Activated CD4-positive, alpha-beta memory T cell treated with anti-CD3 and anti-CD28 coated beads for 36 hours (primary cell): ENCODE measurements at places on chromosomes 2 and 18.

DNA sequence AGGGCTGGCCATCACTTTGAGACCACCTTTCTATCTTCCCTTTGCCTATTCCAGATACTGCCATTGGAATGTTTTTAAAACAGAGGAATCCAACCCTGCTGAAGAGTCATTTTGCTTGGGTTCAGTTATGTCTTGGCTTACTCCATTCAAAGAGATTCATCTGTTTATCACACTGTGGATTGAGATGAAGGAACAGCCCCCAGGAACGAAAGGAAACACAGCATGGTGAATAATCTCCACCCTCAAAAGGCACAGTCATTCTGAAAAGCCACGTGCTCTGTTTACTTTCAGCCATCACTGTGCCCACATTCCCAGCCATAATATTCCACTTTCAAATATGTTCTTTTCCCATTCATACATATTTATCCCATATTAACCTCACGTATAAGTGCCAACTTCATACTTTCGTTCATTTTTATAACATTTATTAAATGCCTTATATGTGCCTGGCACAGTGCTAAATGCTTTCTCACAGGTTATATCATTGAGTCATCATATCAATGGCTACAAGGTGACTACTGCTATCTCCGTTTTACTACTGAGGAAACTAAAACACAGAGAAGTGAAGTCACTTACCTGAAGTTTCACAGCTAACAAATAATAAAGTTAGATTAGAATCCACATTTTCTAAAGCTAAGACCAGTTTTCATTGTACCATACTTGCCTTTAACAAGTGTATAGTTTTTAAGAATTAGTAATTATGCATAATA, 143.6 kb downstream of the OSR1 start:
- DNase-seq = peak; percentile 12

DNA sequence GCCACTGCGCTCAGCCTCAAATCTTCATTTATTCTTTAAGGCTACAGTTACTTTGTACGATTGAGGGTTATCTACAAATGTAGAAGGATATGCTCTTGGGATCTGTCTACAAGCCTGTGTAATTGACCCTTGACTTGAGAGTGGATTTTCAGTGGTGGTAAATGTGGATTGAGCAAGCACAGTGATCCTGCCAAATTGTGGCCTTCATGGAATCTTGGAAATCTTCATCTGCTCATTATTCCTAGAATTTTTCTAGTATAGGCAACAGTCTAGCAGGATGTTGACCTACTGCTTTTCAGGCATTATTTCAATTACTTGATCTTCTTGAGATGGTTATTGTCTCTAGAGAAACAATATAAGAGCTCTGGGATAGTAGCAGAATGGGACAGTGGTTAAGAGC, 226.1 kb upstream of the REV1 start:
- no peak for DNase-seq

DNA sequence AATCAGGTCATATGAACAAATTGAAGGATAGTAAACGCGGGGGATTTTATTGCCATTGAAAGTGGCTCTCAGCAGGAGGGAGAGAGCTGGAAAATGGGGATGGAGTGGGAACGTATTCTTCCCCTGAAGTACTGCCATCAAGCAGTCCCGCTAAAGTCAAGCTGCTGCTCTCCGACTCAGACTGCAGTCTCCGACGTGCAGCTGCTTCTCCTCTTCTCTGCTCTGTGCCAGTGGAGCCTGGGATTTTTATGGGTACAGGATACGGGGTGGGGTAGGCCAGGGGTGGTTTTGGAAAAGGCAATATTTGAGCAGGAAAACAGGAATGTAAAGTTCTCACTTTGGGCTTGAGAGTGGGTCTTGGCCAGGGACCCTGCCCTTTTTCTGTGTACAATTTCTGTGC, 33.0 kb downstream of the KCTD18 start:
- no peak for DNase-seq

- no peak for DNase-seq
These were observed 81.4 kb upstream of the CABLES1 start for GRCh38 chr18:23053776-23054457.

DNA sequence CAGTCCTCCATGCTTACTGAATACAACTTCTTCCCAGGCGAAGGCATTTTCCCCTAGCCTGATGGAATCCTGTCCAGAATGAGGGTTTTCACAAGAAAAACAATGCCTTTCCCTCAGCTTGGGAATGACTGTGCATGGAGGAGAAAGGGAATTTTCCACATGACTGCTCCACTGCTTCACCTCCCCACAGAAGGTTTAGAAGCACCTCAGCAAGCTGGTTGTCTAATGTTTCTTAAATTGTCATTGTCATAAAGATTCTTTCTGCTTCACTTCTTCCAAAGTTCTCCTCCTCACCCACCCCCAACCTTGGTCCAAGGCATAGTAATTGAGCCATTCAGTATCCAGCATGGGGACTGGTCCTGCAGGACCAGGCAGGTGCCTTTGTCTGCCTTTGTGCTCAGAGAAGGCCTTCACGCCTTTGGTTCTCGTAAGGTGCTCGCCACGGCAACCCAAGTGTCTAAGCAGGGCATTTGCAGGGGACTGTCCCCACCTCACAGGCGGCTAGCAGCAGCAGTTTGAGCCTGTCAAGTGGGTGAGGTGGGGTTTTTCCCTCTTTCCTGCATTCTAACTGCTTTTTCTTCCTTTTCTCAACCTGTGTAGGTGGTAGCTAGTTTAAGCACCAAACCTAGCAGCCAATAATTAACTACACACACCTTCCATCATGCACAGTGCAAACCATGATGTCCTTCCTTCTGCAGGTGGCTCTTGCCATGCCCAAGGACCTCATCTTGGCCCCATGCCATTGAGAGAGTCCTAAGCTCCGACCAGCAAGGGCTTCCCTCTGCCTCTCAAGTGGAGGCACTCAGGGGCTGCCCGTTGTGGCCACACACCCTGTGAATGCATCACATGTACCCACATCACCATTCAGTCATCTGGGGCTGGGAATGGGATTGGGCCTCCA, 65.7 kb upstream of the BCL2L11 start:
- peak; percentile 74 for DNase-seq

DNA sequence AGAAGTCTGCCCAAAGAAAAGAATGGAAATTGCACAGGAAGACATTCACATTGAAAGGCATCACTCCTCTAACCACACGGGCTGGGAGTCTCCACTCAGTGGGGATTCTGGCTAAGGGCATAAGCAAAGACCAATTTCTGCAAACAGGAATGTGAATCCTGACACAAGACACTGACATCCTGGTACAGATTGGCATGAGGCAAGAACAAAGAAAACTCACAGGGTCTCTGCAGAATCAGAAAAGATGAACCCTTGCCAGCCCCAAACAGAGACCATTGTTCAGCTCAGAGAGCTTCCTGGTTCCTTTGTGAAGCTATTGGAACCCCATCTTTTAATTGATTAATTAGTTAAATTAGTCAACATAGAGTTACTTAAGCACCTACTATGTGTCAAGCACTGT, 82.3 kb downstream of the UPP2 start:
- DNase-seq = no peak

- DNase-seq = no peak
These were observed 4.6 kb downstream of the C2orf81 start for GRCh38 chr2:74416778-74417177.

GRCh38 chr2:128276878-128277675, 41.6 kb downstream of the HS6ST1 start:
- DNase-seq = no peak

GRCh38 chr2:72173640-72174321, 26.1 kb upstream of the CYP26B1 start:
- DNase-seq = no peak
